ENCODE measurements at places on chromosomes 5 and 9.

DNA sequence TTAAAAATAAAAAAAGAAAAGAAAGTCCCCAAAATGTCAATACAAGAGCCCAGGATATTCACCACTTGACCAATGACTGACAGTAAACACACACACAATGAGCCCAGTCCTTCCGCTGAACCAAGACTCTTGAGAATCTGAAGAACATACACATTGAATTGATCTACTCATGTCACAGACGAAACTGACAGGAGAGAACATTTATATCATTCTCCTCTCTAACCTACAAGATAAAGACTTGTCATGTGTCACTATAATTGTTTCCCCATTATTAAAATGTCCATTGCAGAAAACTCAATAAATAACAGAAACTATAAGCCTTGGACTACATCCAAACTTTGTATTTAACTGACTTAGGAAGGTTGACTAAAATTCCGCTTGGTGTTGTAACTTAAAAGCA lies 296.7 kb downstream of the EPB41L4A start:
- DNase-seq: no peak

DNA sequence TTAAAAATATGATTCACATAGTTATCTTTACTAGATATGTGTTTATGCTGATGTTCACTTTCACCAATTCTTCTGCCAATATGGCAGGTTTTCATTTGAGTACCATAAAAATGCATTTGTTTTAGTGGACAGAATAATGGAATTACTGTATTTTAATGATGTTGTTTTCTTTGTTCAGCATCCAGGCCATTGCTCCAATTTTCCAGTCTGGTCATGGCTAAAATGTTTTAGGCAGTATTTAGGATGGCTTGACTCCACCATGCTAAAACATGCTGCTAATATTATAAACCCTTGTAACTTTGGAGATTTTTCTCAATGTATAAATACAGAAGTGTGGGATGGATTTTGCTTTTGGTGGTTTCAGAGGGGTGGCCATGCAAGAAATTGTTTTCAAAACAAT lies 273.0 kb upstream of the RPS23 start:
- no peak for DNase-seq

GRCh38 chr5:82698026-82698425 lies 379.2 kb downstream of the TMEM167A start:
- DNase-seq: no peak

- no peak for DNase-seq
Observed at GRCh38 chr9:111916234-111916645, 19.6 kb downstream of the UGCG start.

DNA sequence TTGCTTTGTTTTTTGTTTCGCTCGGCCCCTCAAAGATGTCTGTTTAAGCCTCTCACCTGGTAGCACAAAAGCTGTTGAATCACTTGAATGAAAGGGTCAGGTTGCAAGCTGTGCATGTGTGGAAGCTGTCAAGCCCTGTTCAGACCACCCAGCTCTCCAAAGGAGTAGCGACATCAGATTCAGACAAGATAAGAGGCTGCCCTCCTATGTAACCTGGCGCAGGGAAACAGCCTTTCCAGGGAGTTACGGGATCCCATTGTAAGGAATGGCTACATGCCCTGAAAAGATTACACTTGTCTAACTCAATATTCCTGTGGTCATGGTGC lies 2.9 kb downstream of the FREM1 start:
- DNase-seq: no peak

- DNase-seq: no peak
Observed at GRCh38 chr9:87498046-87498810, 561 bp downstream of the DAPK1 start.

- no peak for DNase-seq
Observed at GRCh38 chr9:124428751-124429529, 13.7 kb upstream of the PSMB7 start.

DNA sequence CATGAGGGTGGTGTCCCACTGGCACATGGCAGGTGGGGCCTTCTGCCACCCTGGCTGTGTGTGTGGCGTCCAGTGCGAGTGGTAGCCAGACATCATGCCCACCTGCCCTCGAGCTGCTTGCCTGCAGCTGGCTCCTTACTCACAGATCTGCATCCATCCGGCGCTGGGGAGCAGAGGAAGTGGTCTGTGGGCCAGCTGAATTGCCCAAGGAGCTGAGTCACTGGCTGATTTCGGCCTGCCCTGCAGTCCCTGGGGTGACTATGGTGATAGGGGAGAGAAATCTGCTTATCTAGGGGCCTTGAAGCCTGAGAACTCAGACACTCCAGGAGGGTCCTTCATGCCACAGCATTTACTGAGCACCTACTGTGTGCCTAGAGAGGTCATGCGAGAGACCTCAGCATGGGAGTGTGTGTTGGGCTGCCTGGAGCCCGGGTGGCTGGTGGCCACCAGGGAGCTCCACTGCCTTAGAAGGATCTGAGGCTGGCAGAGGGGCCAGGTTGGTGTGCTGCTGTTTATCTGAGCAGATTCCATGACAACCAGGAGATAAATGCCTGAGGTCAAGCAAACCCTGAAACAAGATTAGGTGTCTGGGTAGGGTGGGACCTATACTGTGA lies 57.1 kb downstream of the SLC22A5 start:
- no peak for DNase-seq

- no peak for DNase-seq
Observed at GRCh38 chr5:367358-368130, 46.0 kb downstream of the AHRR start.

DNA sequence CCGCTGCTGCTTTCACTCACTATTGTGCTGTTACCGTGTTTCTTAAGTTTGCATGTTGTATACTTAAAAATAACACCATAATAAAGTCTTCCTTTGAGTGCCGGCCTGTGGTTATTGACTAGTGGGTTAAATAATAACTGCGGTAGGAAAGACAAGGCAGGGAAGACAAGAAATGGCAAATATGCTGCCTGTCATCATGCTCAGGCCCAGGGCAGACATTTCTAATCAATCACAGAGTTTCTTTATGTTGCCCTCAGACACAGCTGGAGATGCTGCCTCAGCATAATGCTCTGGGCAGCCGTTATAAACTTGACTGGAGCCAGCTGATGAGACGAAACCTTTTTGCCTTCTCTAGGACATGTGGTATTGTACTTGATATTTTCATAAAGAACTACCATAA lies 215.0 kb downstream of the GAPVD1 start:
- DNase-seq: no peak

DNA sequence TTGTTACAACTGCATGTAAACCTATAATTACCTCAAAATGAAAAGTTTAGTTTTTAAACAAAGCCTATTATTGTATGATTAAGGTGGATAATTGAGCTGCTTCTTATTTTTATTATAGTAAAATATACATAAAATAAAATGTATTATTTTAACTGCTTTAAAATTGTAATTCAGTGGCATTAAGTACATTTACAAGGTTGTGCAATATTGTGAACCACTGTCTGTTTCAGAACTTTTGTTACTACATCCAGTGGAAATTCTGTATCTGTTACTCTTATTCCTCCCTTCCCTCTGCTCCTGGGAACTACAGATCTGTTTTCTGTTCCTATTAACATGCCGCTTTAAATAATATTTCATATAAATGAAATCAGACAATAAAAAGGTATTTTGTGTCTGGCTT lies 37.1 kb downstream of the ITGA1 start:
- DNase-seq: no peak

GRCh38 chr5:162703914-162704313 lies 636.3 kb downstream of the GABRG2 start:
- DNase-seq: no peak

- DNase-seq: no peak
Observed at GRCh38 chr5:139157556-139157955, 40.6 kb downstream of the SIL1 start.

DNA sequence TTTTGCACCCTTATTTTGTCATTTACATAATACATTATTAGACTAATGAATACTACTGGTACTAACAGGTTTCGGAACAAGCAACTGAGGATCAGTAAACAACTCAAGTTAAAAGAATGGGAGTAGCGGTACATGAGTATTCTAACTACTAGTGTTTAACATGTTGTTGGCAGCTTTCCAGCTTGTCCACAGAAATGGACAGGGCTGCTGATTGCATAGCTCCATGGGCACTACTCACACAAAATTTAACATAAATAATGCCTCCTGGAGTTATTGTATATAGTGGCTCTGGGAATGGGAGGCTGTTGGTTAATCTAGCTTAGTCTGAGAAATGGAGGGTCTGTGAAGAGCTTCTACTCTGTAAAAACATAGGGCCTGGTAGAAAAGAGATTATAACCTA lies 6.7 kb downstream of the NCBP1 start:
- no peak for DNase-seq

DNA sequence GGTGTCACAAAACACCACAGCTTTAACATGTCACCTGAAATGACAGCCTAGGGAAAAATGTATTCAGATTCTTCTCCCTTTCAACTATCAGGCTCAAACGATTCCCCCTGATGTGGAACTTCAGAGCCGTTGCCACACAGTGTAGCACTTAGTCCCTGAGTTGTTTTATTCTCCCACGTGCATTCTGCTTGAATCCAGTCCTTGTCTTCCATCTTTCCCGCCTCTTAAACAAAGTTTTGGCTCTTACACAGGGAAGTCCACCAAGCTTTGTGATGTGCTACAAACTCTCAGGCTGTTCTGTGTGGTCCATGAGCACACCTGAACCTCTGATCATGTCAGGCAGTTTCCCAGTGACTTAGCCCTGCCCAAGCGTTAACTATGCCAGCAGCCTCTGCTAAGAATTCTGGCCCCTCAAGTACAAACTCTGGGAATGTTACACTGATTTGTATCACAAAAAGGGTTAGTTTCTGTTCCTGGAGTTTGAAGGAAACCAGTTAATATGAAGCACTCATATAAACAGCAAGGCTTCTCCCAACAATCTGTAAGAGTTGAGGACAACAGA lies 45.8 kb upstream of the RNF38 start:
- no peak for DNase-seq

DNA sequence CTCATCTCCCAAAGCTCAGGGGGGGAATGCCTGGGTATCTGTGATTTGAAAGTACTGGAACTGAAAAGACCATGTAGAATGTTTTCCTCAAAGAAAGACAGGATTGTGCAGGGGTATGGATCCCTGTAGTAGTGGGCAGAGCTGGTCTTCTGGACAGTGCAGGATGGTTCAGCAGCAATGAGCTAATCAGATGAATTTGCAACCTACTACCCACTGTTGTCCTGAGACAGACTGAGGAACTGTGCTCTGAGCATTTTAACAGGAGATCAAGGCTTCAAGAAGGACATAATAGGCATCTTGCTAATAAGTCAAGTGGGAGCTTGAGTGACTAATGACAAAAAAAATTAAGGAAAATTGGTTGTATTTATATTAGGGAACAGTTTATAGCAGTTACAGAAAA lies 61.7 kb downstream of the FYB1 start:
- DNase-seq: no peak

DNA sequence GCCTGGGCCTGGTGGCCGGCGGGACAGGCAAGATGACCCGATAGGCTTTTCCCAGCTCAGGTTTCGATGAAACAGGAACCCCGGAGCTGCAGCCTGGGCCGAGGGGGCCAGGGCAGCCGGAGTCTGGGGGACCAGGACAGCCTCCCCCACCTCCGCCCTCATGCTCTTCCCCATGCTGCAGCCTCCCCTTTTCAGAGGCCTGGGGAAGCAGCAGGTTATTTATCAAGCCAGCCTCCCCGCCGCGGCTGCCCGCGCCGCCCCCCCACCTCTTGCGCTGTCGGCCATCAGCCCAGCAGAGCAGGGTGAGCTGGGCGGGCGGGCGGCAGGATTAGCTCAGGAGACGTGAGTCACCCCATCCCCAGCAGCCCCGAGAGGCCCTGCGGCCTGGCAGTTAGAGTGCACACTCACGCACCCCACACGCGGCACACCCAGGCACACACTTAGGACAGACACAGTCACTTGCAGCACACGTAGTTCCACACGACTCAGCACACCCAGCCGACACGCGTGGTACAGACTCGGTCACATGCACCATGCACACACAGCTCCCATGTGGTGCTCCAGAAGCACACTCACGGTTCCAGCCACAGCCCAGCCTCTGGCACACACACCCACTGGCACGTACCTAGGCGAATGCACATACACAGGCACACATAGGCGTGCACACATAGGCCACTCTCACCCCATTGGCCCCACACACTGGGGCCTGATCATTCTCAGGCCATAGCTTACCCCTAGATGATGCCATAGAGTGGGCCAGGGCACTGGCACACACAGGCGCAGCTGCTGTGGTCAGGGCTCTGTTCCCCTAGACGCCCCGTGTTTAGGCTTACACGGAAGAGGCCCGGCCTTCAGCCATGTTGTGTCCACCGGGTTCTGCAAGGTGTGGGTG lies 13.0 kb downstream of the CXXC5 start:
- DNase-seq: no peak

DNA sequence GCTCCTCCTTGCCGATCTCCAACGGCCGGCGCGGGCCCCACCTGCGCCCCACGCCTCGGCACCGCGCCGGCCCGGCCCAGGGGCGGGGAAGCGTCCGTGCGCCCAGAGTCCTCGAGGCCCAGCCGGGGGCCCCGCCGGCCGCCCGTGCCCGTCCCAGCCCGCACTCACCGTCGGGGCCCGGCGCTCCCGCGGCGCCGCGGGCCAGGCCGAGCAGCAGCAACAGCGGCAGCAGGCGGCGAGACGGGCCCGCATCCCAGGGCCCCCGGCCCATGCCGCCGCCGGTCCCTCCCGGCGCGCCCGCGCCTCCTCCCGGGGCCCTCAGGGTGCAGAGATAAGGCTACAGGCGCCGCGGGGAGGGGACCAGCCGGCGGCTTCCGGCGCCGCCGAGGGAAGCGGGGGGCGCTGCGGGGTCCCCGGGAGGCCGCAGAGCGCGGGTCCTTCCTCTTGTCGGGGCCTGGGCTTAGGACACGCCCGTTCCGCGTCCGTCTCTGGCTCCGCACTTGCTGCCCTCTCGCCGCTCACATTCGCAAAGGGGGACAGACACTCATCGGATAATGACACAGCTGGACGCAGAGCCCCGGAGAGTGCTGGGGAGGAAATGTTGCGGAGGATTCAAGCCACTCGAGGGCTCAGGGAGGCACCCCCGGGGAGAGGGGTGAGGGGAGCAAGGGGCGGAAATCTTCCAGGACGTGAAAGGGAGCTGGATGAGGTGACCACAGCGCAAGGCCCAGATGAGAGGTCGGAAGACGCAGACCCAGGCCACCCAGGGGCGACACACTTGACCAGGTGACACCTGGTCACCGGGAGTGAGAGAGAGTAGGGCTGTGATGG lies at the start of gene SUSD1:
Gene SUSD1 (minus strand): TSS at position 333 of the 831 bp plus-strand sequence. CDS start 62 bp downstream, at position 271.
- DNase-seq: no peak

DNA sequence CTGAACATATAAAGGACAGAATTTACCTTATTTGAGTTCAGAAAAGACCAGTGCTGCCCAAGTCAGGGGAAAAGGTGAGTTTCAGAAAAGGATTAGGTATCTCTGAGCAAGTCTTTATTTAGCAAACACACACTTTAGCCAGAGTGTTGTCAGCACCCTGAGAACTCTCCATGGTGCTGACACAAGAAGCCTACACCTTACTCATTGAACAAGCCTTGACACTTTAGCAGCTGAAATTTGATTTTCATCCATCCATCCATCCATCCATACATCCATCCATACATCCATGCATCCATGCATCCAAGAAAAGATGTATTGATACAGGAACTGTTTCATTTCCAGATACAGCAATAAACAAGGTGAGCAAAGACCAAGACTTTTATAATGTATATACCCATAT lies 311.2 kb downstream of the TRIM32 start:
- no peak for DNase-seq

GRCh38 chr5:125059255-125060002 lies 313.0 kb upstream of the ZNF608 start:
- DNase-seq: no peak

Measured in stimulated activated CD8-positive, alpha-beta memory T cell treated with anti-CD3 and anti-CD28 coated beads, Interleukin-7, amount 100 ng/mL, for 24 hours (primary cell).